ENCODE measurements at places on chromosomes 6 and 20.

DNA sequence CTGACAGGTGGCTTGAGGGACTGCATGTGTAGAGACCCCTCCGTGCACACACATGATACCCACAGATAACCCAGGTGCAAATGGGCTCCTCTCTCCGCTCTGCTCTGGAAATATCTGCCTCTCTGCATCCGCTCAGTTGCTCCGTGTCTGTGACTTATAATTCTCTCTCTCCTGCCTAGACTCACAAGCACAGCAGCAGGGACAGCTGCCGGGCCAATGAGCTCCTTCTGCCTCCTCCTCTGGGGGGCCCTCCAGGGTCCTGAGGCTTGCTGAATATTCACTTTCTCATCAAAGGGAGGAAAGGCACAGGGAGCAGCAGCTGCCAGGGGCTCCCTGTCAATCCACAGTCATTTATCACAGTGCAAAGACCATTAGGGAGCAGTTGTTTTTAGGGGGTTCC is 24.1 kb downstream of the LRFN2 start:
- no peak for DNase-seq

DNA sequence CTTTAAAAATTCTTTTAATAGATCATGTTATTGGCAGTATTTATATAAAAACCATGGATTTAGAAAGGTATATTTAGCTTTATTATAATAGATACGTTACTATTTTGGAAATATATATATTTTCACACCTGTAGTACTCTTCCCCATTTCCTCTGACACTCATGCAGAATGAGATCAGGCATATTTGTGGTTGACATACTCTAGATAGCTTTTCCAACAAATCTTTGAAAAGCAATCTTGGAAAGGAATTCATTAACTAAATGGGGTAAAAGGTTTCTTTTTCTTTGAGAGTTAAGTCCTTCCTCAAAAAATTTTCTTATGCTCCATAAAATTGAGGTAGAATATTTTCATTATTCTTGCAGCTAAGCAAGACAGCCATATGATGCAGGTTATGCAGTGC is 14.5 kb downstream of the ASF1A start:
- DNase-seq, result no peak

- DNase-seq, result no peak
Measured at GRCh38 chr6:169345146-169345545, 91.5 kb upstream of the THBS2 start.

DNA sequence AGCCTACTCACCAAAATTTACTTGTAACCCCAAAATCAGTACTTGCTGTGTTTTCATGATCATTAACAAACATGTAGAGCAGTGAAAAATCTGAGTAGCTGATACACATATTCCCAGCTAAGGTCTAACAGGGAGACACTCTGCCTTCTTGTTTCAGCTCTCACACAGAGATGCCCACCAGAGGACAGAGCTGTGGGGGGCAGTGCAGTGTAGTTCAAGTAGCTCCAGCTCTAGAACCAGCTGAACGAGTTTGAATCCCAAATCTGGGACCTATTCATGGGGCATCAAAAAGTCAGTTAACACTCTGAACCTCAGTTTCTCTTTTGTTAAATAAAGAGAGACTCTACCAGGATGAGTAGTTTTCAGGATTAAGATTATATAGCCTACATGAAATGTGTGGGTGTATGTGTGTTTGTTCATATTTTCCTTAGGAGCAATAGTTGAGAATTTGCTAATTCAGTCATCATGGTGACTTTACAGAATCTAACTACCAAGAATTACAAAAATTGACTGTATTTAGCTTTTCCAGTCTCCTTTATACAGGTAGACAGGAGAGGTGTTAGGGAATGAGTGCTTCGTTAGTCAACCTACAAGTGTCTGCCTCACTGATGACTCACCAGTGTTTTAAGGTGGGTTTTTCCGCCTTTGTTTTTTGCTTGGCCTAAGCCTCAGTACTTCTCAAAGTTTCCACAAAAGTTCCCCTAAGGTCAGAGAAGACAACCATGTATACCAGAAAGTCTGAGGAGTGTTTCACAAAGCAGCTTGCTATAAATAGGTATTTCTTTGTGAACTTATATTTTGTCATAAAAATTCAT is 164.0 kb upstream of the RUNX2 start:
- no peak for DNase-seq

DNA sequence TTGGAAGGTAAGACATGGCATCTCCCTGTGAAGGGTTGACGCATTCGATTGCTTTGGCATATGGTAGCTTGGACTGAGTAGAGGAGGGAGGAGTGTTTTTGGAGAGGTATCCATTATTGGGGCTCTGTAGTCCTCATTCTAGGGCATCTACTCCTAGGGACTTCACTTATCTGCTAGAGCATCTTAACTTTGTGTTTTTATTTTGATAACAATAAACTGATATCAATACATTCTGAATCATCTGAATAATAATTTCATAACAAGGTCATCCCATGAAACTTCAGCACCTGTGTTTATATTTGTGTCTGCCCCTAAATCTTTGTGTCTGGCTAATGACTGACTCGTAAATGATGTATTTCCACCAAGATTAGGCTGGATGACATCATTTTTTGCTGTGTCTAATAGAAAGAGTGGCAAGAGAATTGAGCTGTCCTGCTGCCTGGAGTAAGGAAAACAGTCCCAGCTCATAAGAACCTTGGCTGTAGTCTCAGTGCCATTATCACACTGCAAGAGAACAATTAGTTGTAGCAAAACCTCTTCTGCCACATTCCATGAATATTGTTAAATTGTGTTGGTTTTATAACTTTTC is 288.5 kb downstream of the PRL start:
- DNase-seq, result no peak

- DNase-seq, result no peak
Measured at GRCh38 chr6:14278446-14278845, 160.9 kb downstream of the CD83 start.

DNA sequence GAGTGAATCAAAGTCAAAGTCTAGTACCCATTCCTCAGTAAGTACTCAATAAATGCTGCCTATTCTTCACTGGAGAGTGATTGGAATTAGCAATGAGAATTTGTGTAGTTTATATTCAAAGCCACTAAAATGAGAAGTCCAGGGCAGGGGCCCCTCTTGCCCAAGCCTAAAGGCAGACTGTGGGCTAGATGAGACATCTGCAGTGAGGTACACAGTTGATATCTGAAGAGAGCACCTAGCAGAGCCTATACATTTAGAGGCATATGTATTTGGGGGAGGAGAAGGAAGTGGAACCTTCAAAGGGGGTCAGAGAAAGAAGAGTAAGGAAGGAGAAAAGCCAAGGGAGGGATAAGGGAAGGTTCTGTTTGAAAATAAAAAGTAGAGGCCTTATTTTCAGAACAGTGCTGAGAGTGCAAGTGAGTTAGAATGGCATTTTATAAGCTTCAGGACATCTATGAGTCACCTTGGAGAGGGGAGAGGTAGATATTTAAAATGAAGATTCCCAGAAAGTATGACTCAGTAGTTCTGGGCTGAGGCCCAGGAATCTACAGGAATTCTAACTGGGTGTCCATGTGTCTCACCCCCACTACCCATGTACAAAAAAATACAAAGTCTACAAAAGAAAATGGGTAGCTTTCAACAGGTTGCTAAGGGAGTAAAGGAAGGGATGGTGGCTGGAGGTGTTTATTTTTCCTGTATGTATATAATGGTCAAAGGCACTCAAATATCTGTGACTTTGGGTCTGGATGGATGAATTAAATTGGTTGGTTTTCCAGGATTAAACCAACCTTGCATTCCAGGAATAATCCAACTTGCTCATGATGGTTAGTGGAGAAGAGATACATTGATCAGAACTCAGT is 135.1 kb downstream of the ZFP64 start:
- no peak for DNase-seq

DNA sequence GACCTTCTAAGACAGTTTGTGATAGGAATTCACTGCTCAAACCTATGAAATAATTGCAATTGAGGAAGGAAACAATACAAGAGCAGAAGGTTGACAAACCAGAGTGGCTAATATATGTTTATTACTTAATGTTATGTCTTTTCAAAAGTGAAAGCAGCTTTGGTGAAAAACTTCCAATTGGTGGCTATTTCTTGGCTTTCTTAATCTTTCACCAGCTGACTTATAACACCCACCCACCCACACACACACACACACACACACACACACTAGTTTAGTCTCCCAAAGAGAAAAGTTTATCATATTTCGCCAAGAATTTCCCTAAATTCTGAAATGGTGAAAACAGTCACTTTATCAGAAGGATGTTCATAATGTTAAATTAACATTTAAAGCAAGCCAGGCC is 583.5 kb downstream of the EYS start:
- no peak for DNase-seq

DNA sequence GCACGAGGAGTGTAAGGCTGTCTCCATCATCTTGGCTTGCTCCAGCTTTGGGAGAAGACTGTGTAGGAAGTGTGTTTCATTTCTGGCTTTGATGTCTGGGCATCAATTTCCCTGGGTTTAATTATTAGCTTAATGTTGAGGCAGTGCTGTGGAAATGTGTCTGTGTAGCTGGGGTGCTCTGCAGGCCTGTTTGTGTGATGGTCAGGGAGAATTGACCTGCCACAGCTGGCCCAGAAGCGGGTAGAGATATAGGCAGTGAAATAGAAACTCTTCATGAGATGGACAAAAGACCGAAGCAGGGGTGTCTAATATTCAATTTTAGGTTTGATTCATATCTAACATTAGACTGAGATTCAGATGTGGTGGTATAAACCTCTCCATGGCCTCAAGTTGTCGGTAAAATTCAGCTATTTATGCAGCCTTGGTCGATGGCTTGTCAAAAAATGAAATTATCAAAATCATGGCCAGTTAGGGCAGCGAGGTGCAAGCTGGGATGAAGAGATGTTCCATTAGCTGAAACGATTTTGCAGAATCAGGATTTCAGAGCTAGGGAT is 95.3 kb upstream of the SNX9 start:
- DNase-seq, result no peak

GRCh38 chr6:33785778-33786177 is 3.2 kb downstream of the LEMD2 start:
- no peak for DNase-seq

- DNase-seq, result no peak
Measured at GRCh38 chr6:7332090-7332745, 19.2 kb upstream of the SSR1 start.

DNA sequence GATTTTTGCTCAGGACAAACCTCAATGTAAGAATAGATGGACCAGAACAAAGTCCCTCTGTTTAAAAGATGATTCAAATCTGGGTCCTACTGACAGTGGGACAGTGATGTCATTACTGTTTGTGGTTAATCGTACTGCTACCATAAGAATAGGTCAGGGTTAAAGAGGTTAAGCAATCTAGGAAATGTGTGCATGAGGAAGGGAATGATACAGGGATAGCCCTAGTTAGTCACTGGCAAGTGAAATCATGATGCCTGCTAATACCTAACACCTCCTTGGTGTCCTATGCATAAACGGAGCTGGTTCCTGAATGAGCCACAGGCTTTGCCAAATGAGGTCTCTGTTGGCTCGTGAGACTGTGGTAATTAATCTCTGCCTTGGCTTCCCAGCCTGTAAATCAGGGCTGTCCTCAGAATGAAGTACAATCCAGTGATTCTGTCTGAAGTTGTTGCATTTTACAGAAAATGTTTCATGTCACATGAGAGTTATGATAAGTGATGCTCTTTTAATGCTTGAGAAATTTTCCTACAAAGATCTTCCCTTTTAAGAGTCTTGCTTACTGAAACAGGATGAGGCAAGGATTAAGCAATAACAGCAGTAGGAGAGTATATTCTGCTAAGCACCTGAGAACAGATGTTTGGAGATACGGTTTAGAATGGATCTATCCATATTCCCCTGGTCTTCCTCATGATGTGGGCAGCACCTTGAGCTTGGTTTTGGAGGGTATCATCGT is 3.8 kb downstream of the MEP1A start:
- no peak for DNase-seq

- peak; percentile 64 for DNase-seq
Measured at GRCh38 chr6:2875359-2876191, 27.5 kb downstream of the SERPINB9 start.

DNA sequence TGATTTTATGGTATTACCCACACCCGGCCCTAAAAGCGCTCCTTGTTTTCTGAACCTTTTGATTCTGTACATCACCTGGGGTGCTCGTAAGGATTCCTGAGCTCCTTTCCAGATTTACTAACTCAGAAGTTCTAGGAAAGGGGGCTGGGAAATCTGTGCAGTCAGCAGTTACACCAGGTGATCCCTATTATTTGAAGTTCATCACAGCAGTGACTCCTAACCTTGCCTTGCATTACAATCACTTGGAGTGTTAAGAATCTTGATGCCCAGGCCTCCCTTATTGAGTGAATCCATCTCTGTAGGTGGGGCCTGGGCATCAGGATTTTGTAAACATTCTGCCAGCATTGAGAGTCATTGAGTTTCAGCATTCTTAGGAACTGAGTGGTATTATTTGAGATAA is 44.7 kb downstream of the BMP6 start:
- DNase-seq, result no peak

DNA sequence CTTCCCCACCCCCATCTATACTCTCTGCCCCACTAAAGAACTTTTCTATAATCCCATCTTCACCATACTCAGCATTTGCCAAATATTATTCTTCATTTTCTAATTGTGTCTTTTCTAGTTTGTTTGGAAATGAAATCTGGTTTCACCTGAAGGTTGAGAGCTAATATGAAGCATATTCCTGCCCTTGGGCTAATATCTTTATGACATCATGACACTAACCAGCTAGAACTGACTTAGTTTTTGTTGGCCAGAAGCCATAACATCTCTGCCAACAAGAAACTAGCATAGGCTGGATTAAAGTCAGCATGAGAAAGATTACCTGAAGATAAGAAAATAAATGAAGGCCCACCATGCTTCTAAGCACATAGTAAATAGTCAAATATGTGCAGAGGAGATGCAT is 16.7 kb downstream of the UNC5CL start:
- no peak for DNase-seq

DNA sequence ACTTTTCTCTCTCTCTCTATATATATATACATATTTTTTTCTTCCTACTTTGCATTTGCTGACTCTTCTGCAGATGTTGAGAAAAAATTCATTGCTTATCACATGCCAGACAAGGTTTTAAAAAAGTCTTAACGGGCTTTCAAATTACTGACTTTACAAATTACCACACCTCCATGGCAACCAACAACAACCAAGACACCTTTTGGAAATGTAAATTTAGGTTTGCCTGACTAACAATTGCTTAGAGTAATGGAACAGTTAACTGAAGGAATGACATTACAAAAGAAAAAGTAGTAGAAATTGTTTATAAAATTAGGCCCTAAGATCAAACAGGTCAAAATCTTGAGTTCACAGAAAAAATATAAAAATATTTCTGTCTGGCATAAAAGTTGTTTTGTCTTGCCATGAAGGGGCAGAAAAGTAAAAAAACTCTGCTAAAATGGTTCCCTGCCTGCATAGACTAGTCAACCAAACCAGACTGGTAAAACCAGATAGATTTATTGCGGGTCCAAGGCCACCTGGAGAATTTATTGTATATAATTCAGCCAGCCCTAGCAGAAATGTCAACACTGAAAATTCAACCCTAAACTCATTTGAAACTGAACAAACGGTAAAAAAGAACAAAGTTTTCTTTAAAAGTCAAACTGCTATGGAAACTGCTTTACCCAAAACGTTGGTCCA is 92.8 kb upstream of the FRMD1 start:
- DNase-seq, result no peak
